Kidney epithelial cell (primary cell): ENCODE measurements at places on chromosomes 1 and 21. TPM values are rescaled to one million over a fixed set of nuclear protein-coding genes. Genes with fewer than 3 reads are reported as not detected.

DNA sequence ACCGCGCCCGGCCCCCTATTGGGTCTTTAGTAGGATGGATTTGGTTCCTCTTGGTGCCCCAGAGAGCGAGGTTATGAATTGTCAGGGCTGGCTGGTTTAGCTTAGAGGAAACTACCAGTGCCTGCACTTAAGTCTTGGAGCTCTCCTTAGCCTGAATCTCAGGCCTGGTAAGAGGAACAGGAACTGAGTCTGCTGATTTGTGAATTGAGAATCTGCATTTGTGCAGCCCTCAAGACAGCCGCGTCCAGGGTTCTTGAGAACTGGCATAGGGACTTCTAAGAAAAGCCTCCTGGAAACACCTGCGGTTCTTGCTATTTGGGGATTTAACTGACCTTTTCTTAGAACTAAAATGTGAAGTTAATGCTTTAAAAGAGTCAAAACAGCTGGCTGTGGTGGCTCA is 1.7 kb downstream of the NECAP2 start:
- no peak for DNase-seq

- no peak for DNase-seq
Measured at GRCh38 chr21:43196826-43197225, 28.0 kb downstream of the CRYAA start.

DNA sequence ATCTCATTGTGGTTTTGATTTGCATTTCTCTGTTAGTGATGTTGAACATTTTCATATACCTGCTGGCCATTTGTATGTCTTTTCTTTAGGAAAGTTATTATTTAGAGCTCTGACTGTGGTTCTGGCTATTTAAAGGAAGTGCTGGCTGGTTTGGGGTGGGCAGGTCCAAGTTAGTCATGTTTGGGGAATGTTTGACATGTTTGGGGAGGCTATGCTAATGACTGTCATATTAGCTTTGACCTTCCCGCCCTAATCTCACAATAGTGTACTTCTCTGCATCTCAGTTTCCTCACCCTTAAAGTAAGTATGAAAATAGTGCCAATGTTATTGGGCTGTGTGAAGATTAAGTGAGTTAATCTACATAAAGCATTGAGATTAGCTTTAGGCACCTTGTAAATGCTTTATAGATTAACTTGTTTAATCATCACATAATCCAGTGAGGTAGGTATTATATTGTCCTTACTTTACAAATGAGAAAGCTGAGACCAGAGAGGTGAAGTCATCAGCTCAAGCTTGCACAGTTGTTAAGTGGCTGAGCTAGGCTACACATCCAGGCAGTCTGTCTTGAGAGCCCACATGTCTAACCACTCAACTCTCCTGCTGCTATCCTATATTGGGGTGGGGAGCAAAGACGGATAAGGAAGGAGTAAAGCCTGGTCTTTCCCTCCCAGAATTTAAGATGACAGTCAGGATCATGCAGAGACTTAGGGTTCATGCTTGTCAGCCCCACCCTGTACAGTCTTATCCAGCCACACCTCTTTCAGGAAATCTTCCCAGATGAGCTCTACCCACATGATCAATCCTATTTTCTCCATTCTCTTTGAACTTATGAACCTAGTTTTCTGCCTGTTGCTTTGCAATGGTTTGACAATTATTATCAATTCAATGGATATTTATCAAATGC is 22.8 kb upstream of the CRNN start:
- no peak for DNase-seq

- no peak for DNase-seq
Measured at GRCh38 chr1:53334312-53334711, 6.4 kb upstream of the LRP8 start.

- no peak for DNase-seq
Measured at GRCh38 chr1:34681480-34682451, 73.1 kb upstream of the GJB5 start.

DNA sequence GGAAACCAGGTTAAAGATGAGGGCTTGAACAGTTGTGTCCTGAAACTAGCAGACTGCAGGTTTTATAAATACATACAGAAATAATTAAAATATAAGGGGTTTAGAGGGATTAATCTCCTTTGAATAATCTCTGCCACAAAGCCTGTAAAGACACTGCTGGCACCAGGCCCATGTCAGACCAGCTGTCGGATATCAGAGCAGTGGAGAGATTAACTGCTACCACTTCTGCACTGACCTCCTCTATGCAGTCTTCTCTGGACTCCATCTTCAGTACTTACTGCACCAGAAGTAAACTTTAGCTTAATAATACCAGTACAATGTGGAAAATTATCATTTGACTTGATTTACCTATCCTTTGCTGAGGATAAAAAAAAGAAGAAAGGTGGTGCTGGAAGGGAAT is 128.6 kb downstream of the LHX4 start:
- DNase-seq = no peak

DNA sequence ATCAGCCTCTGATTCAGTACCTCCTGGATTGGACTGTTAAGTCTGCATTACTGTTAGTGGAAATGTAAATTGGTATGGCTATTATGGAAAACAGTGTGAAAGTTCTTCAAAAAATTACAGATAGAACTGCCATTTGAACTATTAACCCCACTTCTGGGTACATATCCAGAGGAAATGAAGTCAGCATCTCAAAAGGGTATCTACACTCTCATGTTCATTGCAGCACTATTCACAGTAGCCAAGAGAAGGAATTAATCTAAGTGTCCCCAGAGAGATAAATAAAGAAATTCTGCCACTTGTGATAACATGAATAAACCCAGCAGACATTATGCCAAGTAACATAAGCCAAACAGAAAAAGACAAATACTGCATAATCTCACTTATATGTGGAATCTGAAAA is 676.0 kb downstream of the PLA2G4A start:
- no peak for DNase-seq

GRCh38 chr1:26953374-26953773 is 6.9 kb downstream of the KDF1 start:
- DNase-seq = no peak

DNA sequence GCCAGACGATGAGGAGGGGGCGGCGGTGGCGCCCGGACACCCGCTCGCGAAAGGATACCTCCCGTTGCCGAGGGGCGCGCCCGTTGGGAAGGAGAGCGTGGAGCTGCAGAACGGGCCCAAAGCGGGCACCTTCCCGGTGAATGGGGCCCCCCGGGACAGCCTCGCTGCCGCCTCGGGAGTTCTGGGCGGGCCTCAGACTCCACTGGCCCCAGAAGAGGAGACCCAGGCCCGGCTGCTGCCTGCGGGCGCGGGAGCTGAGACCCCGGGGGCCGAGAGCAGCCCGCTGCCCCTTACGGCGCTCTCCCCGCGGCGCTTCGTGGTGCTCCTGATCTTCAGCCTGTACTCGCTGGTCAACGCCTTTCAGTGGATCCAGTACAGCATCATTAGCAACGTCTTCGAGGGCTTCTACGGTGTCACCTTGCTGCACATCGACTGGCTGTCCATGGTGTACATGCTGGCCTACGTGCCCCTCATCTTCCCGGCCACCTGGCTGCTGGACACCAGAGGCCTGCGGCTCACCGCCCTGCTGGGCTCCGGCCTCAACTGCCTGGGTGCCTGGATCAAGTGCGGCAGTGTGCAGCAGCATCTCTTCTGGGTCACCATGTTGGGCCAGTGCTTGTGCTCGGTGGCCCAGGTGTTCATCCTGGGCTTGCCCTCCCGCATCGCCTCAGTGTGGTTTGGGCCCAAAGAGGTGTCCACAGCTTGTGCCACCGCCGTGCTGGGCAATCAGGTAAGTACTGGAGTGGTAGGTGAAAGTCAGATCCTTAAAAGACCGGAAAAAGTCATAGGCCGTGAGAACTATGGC is 588 bp downstream of the FLVCR1 start:
- DNase-seq = peak; percentile 7

DNA sequence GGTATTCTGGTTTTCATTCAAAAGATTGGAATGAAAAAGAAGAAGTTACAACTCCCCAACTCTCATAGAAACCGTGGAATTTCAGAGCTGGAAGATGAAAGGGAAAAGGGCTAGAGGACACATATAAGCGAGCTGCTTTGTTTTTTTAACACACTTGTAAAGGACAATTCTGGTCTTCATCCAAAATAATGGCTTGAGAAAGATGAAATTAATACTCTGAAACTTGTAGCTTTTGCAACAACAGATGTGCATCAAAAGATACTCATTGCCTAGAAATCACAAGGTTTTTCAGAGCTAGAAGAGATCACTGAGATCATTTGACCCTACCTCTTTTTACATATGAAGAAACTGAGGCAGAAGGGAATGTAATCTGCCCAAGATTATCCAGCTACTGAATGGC is 25.6 kb downstream of the NR5A2 start:
- DNase-seq = no peak

DNA sequence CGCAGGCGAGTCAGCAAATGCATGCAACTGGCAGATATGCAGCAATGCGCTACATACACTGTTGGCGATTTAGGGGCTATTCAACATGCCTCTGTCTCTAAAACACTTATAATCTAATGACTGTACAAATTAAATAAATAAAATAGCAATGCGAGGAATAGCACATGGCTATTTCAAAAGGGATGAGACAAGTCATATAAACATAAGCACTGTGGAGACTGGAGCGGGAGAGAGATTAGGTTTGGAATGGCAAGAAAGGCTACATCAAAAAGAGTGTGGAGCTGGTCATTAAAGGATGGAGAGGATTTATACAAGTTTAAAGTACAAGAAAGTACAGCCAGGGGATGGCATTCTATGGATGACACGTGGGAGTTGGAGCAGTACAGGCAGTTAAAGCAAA is 523.5 kb upstream of the CAMK1G start:
- DNase-seq = no peak

- no peak for DNase-seq
Measured at GRCh38 chr1:209160230-209160629, 423.3 kb upstream of the CAMK1G start.

DNA sequence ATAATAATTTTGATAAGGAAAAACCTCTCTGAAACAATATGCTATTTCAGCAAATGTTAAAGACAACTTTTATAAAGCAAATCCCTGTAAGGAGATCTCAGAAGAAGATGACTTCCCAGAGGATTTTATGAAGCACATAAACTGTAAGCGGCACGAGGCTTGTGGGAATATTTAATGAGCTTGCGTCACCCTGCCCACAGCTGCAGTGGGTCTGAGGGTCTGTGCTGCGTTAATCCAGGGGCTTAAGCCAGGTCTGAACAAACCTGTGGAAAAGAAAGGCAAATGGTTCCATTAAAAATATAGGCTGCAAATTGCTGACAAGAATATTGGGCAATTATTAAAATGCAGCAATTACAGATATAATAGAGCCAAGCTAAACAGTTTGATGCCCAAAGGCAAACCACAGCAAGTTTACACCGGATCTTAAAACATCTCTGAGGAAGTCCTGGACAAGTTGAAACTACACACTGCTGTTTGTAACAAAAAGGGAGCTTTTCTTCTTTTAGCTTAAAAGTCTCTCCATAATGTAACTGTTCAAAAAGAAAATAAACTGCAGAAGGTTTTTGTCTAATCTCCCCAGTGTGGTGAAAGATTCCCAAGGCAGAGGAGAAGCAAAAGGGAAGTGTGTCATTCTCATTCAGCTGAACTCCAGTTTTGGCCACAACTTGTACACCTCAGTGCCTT is 21.8 kb downstream of the TGFBR3 start:
- no peak for DNase-seq

DNA sequence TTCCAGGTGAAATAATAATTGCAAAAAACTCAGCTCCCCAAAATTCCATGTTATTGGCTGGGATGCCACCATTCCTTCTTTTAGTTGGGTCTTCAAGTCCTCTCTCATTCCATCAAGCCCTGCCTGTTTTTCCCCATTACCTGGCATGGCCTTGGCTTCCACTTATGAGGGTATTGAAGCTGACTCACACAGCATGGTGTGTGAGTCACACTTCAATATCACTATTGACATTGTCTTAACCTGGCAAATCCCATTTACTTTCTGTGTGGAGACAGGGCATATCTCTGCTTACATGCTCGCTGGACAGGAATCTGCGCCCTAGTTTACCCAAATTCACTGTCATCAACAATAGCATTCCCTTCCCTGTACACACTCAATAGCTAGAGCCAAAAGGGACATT is 1806.8 kb downstream of the BRINP3 start:
- DNase-seq = peak; percentile 70

GRCh38 chr1:24795236-24795635 is 50.0 kb downstream of the CLIC4 start:
- DNase-seq = no peak

DNA sequence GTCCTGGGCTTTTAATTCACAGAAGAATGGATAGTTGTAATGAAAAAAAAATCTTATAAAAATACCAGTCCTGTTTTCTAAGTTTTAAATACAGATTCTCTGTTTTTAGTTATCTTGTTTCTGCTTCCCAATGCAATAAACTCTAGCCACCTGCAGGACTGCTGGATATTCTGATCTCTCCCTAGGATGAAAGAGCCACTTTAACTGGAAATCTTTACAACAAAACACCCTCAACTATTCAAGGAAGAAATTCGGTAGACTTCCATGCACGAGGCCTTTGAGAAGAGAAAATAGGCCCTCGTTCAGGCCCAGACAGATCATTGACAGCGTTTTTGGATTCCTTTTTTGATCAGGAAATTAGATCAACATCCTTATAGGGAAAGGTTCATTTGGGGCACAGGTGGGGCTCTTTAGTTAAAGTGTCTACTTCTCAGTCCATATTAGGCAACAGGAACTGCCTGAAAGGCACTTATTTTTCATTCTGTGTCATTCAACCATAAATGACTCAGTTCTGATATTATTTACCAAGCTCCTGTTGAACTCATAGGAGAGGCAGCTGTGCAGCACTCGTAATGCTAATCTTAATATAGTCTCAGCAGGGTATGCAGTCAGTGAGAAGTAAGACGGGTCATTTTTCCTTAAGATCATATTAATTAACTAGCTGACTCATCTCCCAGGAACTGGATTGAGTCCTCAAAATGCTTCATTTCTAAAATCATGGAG is 71.1 kb upstream of the ERRFI1 start:
- peak; percentile 95 for DNase-seq

GRCh38 chr1:46830665-46831322 is 31.9 kb downstream of the CYP4B1 start:
- DNase-seq = no peak

The TMCC2 gene
- 12.7 and 15.7 TPM in 2 replicates for total RNA-seq

The PARP1 gene
- 91.1 and 117 TPM in 2 replicates for total RNA-seq

The DAB1 gene
- under 0.01 and 0.25 TPM in 2 replicates for total RNA-seq

The S100A3 gene
- 5.8 and 12.0 TPM in 2 replicates for total RNA-seq

The VSIG8 gene
- total RNA-seq = 0.07 TPM in 1 of 2 replicates, not detected in the other

The NT5C1A gene
- not detected in 2 replicates for total RNA-seq

The PAQR6 gene
- 2.5 TPM in 2 replicates for total RNA-seq

The HPCAL4 gene
- total RNA-seq = 0.27 and 0.84 TPM in 2 replicates
